CMK (cell line): ENCODE measurements at places on chromosomes 4 and X.

GRCh38 chr4:54439831-54440243 lies 210.7 kb downstream of the PDGFRA start:
- peak; percentile 83 for DNase-seq

- no peak for DNase-seq
Observed at GRCh38 chr4:79141530-79141929, 184.3 kb downstream of the NAA11 start.

GRCh38 chr4:165788686-165789463 lies 84.2 kb upstream of the TLL1 start:
- DNase-seq = no peak

- no peak for DNase-seq
Observed at GRCh38 chrX:46326161-46326560, 219.1 kb downstream of the ZNF674 start.

GRCh38 chr4:52107336-52107735 lies 56.2 kb downstream of the SPATA18 start:
- DNase-seq = no peak

GRCh38 chrX:49029876-49030275 lies 13.3 kb downstream of the TFE3 start:
- DNase-seq = no peak

GRCh38 chr4:15414551-15415091 lies 13.2 kb upstream of the C1QTNF7 start:
- DNase-seq = no peak

GRCh38 chrX:149982310-149982709 lies 44.0 kb upstream of the EOLA2 start:
- DNase-seq = no peak

DNA sequence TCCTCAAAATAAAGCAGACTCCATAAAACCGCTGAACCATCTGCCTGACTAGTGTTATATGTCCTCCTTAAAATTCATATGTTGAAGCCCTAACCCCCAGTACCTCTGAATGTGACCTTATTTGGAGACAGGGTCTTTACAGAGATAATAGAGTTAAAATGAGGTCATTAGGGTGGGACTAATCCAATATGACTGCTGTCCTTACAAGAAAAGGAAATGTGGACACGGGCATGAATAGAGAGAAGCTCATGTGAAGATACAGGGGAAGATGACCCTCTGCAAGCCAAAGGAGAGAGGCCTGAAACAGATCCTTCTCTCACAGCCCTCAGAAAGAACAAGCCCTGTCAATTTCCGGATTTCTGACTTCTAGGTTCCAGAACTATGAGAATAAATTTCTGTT lies 82.0 kb upstream of the KLHL13 start:
- DNase-seq = no peak

- DNase-seq = no peak
Observed at GRCh38 chr4:61149278-61149677, 50.8 kb upstream of the ADGRL3 start.

GRCh38 chrX:15301924-15302323 lies 13.5 kb downstream of the ASB11 start:
- DNase-seq = no peak
